ENCODE measurements at places on chromosomes 1 and 21.

DNA sequence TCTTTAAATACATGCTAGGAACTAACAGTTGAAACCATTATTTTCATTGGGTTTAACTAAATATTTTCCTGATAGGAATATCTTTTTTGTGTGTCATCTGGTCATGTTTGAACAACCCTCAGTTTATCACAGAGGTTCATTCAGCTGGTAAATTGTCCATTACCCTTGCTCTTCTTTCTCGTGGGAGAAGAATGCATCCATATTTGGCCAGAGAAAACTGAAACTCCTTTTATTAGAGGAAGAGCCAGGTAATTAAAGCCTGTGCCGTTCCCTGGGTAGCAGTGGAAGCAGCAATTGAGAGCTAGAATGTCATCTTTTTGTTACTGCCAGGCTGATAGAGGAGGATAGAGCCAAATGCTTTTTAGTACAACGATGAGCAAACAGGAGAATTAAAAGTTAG, 587.2 kb upstream of the ZRANB2 start:
- no peak for DNase-seq

DNA sequence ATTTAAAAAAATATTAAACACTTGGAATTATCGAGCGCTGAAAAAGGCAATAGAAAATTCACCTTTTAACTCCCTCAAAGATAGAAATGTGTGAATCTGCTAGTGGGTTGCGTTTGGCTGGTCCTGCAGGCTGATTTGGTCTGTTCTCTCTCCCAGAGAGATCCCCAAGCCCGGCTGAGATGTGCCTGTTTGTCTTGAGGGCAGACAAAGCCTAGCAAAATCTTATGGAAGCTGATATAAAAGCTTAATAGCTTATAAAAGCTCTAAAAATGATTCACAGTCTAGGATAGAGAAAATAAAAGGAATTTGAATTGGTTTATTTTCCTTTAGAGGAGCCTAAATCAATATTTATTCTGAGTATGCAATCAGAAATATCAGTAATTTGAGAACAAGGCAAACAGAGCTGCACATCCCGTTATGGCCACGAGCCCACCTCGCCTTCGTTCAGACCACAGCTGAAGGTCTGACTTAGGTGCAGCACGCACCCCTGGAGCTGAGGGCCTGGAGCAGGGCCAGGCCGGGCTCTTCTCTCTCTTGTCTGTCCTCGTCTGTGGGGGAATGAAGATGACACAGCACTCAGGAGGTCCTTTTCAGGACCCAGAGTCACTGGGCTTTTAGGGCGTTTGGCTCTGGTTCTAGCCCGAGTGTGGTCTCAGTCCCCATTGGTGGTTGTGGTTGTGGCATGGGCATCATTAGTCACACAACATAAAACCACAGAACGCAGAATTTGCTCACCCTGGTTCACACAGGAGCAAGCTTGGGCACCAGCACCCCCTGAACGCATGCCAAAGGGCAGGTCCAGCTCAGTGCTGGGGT, 18.6 kb downstream of the PDE9A start:
- DNase-seq: peak; percentile 38

DNA sequence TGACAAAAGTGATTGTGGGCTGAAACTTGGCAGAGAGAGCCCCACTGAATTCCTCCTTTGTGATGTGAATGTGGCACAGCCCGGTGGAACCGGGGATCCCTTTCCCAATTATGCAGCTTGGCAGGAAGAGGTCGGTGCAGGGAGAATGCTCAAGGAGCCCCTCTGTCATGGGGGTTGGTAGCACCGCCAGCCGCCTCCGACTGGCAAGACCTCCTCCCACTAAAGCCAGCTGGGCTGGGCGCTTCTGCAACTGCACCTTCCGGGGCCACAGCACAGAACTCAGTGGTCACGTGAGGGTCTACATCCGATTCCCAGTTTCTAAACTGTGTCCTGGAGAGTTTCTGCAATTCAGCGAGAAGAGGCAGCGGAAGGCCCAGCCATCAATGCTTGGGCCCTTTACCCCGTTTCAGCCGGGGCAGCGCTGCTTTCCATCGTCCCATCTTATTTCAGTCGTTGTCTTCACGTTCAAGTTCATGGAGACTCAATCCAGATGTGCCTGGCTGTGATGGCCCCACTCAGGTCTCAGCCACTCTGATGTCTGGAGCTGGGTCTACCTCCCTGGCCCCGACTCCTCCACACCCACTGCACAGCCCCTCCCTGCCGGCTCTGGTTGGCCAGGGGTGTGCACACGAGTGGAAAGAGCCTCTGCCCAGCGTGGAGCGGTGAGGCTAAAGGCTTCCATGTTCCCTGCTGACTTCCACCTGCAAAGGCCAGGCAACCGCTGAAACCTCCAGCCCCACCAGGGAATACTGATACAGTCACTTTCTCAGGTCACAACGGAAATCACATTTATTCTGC, 39.8 kb upstream of the FHAD1 start:
- no peak for DNase-seq

DNA sequence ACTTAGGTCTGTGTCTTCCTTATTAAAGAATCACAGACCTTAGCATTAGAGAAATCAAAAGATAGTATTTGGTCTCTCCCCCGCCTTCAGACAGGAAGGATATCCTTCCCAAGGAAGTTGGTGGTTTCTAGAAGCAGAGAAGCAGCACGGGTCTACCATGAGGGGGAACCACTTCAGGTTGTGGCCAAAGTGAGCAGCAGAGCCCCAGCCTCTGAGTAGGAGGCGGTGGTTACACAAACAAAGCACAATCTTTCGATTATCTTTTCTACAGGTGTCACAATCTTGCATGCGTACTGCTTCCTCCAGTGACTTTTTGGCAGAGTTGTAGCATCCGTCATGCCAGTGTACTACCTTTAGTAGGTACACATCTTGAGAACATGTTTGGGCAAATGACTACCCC, 8.8 kb downstream of the PGLYRP4 start:
- DNase-seq: no peak

DNA sequence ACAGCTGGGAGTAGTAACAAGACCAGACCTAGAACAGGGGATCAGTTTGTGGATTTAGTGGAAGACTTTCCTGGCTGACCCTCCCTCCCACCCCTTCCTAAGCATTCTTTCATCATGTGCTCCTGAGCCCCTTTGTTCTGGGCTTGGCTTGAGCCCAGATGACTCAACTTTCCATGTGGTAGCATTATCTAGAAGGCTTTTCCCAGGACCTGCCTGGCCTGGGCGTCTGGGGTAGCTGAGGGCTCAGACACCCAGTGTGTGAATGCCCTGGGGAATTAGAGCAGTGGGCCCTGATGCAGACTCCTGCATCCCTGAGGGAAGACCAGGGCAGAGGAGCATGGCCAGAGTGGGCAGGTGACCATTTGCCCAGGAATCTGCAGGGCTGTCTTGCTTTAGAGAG, 44.1 kb upstream of the TSPAN2 start:
- no peak for DNase-seq

DNA sequence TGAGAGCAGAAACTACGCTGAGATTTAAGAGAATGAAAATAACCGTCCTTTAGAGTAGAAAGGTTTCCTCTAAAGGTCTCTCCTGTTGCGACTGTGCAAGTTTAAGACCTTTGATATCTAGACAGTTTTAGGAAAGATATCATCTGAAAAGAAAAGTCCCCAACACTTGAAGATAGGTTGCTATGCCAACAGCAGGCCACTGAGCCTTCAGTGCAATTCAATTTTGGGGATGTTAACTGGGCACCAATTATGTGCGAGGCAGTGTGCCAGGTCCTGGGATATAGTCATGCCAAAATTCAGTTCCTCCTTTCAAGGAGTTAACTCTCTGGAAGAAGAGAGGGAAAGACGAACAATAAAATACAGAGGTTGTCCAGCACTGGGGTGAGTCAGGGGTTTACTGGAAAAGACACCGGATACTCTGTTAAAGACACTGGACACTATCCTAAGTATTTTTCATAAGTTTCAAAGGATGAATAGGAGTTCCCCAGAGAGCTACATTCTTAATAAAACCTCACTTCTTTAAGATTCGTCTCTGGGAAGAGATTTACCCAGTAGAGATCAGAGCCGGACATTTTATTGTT, 25.5 kb upstream of the ZNF281 start:
- no peak for DNase-seq

- DNase-seq: no peak
These were observed 674 bp upstream of the HES5 start for GRCh38 chr1:2530513-2531361.

DNA sequence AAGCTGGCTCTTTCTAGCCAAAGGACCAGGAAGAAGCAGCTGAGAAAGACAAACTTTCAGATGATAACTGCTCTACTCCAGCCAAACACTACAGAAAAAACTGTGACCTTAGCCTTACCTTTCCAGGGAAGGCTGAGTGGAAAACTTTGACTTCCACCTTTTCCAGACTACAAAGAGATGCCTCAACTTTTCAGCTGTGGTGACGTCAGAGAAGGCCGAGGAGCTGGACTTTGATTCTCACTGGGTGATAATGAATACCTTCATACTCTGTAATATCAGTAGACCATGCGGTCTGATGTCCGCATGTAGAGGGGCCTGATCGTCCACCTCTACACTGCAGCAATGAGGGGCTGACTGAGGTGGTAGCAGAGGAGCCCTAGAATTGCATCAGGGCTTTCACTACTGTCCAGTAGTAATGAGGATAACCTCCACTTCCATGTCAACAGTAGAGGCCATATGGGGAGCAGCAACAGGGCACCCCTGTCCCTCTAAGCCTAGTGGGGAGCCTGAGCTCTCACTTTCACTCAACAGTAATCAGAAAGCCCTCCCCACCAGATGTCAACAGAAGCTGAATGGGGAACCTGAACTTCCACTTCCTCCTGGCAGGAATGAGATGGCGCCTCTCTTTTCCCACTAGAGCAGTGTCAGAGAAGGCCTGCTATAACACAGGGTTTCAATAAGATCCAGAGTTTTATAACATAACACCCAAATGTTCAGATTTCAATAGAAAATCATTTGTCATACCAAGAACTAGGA, 28.4 kb upstream of the PADI1 start:
- DNase-seq: no peak

DNA sequence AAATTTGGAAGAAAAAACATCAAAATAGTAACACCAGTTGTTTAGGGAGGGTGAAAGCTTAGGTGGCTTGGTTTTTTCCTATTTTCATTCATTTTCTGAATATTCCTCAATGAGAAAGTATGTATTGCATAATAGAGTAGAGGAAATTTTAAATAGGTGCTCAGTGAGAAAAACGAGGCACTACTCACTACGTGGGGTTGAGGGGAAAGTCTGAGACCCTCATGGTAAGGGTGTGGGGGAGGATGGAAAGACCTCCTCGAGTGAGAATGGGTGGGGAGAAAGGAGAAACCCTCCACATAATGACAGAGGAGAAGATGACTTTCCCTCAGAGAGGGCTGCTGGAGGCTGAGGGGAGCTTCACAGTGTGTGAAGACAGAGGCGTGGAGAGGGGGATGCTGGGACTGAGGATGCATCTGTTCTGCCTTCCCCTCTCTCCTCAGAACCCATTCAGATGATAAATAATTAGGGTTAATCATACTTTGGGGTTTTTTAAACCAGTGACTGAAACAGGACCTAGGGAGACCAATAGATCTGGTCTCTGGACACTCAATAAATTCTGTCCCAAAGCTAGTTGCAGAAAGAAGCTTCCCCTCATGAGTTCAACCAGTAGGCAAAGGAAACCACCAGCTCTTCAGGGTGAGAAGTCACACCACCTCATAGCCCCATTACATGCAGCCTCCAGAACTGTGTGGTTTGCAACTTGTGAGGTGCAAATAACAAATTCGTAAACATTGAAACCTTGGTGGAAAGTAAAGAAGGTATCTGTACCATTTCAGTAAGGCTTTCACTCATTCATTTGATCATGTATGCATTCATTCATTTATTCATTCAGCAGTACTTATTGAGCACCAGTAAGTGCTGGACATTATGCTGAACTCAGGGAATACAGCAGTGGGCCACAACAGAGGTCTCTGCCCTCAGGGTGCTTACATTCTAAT, 17.1 kb downstream of the SLAMF7 start:
- DNase-seq: peak; percentile 58

GRCh38 chr1:227763246-227764018, 28.2 kb downstream of the SNAP47 start:
- no peak for DNase-seq

DNA sequence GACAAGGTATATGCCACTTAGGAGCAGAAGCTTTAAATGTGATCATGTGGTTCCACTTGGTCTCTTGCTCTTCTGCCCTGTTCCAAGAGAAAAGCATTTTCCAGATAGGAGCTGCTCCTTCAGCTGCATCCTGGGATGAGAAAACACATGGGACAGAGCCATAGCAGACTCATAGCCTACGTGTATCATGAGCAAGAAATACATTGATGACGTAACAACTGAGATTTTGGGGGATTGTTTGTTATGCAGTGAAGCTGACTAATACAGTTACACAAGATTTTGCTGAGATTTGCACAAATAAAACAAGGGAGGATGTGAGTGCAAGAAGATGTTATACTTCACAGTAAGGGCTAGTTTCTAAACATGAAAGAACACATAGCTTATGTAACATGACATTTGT, 36.0 kb upstream of the IRF2BP2 start:
- no peak for DNase-seq

- DNase-seq: no peak
These were observed 13.1 kb downstream of the IL6R start for GRCh38 chr1:154418062-154418921.
